GM12864 (cell line): ENCODE measurements at places on chromosomes 11 and 22.

- DNase-seq = peak; percentile 96
Observed at GRCh38 chr11:12717851-12718291, 43.6 kb downstream of the TEAD1 start.

DNA sequence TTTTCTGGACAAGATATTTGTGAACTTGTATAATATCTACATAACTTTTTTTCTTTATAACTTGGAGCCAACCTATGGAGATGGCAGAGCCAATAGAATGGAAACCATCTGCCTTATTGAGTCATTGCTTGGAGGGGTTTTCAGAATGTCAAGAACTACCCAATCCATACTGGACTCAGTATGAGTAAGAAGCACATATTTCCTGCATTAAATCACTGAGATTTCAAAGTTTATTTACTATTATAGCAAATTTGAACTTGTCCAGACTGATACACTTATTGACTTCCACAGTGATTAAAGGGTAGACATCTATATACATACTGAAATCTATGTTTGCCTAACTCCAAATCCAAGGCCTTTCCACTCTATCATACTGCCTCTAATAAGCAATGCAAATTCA, 704.0 kb downstream of the KCNA4 start:
- no peak for DNase-seq

GRCh38 chr11:37519781-37520180, 921.7 kb upstream of the RAG2 start:
- no peak for DNase-seq

GRCh38 chr11:110032957-110033570, 60.1 kb upstream of the ZC3H12C start:
- DNase-seq = no peak

- no peak for DNase-seq
Observed at GRCh38 chr22:29892315-29893156, 9.6 kb downstream of the MTMR3 start.

GRCh38 chr11:128872594-128872993, 5.5 kb upstream of the KCNJ1 start:
- DNase-seq = no peak

GRCh38 chr11:8257003-8257664, 6.5 kb downstream of the LMO1 start:
- DNase-seq = no peak

- peak; percentile 57 for DNase-seq
Observed at GRCh38 chr11:122808478-122808869, 29.8 kb upstream of the CRTAM start.

DNA sequence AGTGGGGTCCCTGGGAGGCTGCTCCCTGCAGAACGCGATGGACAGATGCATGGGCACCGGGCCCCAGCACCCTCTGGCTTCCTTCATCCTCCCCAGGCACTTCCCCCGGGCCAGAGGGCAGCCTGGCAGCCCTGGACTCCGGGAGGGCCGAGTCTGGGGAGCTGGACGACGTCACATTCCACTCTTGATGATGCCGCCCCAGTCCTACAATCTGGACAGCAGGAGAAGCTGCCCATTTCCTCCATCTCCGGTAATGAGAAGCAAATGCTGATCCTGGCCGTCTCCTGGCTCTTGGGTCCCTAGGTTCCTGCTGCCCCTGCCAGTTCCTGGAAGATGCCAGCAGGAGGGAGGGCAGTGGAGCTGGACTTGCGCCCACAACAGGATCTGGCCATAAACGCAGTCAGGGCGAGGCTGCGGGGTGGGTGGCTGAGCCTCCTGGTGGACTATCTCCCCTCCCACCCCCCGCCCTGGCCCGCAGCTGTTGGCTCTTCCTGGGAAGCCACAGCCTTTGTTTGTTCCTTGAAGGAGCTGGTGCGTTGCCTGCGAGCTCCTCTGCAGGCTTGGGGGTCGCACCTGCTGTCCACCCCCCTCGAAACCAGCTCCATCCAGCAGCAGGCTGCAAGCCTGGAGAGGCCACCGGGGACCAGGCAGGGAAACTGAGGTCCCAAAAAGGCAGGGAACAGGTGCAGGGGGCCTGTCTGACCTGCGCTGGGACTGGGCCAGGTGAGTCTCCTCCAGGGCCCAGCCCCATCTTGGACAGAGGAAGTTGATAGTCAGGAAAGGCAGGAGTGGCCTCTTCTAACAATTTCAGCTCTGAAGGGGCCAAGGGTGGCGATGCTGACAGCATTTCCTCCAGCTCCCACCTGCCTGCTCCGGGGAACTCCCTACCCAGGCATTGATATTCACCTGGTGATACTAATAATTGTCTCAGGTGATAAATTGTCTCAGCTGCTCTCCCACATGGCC, 17.9 kb upstream of the MUC6 start:
- no peak for DNase-seq

DNA sequence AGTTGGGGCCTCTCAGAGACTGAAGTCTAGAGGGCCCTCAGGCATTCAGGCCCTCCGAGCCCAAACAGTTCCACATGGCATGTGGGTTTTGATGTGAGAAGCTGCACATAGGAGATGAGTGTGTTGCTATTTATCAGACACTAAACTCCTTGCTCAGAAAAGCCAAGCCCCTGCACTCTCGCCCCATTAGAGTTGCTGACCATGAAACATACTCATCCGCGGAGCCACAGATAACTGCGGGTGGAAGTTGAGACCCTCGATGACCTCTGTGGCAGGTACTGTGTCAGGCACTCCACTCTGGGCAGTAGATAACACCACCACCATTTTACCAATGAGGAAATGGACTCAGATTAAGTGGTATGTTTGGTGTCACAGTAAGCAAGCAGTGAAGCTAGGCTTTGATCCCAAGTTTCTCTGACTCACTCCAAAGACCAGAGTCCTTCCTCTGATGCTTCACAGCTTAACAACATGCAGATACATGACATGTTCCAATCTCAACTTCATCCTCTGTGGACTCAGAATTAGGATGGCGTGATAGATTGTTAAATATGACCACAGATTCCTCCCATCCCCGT, 202.1 kb downstream of the ADAMTS15 start:
- no peak for DNase-seq

DNA sequence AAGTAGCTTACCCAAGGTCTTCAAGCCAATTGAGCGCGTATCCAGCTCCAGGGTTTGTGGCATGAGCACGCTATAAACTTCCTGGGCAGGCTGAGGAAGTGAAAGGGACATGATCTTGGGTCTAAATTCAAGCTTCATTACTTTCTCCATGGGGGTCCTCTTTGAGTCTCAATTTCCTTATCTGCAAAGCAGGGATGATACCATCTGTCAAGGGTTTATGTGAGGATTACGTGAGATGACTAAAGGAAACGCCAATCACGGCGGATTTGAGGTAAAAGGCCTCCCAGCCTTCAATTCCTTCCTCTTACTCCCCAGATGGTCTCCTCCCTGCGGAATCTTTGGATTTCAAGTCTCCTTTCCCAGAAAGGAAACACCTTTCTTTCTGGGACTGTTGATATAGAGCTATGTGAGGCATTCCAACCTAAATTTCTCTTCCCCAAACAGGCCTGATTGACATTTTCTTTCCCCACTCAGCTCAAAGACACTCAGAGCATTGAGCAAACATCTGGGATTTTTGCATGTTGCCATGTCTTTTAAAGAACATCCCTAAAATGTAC, 474.4 kb downstream of the INSC start:
- no peak for DNase-seq

DNA sequence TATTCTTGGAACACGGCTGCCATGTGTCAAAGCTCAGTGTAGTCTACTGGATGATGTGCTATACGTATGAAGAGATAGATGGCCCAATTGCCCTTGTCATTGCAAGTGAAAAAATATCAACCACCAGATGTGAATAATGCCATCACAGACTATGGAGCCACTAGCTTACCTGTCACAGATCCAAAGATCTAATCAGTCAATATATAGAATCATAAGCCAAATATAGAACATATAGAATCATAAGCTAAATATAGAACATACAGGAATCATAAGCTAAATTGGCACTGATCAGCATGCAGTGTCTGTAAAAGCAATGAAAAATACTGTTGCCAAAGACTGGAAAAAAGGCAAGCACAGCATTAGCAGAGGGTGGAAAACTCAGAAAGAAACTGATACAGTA, 1656.9 kb upstream of the RAG2 start:
- no peak for DNase-seq

GRCh38 chr11:5564259-5565019, 16.1 kb upstream of the OR52H1 start:
- no peak for DNase-seq

DNA sequence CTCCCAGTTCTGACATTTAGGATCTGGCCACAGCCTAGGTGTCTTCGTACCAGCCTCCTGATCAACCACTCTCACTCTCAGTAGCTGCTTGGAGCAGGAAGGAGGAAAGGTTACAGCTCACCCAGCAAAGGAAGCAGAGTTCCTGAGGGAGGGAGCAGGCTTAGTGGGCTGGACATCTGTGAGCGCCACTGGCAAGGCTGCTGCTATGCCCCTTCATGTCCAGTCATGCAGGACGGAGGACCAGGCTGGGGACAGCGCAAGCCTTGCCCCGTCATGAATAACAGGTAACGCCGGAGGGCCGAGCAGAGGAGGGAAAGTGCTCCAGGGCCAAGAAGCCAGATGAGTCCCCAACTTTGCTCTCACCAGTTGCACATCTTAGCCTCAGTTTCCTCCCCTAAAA, 25.8 kb downstream of the TPST2 start:
- DNase-seq = no peak

DNA sequence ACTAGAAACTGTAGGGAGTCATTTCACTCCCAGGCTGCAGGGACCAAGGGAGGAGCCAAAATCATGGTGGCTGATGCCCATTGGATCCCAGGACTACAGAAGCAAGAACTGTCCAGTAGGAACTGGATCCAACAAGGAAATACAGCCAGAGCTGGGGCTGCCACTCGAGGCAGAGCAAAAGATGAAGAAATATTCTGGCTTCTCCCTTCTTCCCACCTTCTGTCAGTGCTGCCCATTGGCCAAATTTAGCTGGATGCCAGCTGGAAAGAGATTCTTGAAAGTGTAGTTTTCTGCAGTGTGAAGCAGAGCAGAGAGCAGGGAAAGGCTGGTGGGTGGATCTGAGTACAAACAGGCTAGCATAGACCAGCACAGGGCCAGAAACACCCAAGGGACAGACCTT, 45.6 kb downstream of the COMMD9 start:
- DNase-seq = no peak

GRCh38 chr11:15772547-15772946, 583.8 kb downstream of the SOX6 start:
- no peak for DNase-seq

GRCh38 chr11:130448416-130449309, at the start of gene ADAMTS15:
Gene ADAMTS15 (plus strand): TSS chr11:130448645. CDS start chr11:130448974, 329 bp downstream.
- DNase-seq = no peak

GRCh38 chr22:41905411-41906202, 9.3 kb downstream of the SHISA8 start:
- DNase-seq = no peak

DNA sequence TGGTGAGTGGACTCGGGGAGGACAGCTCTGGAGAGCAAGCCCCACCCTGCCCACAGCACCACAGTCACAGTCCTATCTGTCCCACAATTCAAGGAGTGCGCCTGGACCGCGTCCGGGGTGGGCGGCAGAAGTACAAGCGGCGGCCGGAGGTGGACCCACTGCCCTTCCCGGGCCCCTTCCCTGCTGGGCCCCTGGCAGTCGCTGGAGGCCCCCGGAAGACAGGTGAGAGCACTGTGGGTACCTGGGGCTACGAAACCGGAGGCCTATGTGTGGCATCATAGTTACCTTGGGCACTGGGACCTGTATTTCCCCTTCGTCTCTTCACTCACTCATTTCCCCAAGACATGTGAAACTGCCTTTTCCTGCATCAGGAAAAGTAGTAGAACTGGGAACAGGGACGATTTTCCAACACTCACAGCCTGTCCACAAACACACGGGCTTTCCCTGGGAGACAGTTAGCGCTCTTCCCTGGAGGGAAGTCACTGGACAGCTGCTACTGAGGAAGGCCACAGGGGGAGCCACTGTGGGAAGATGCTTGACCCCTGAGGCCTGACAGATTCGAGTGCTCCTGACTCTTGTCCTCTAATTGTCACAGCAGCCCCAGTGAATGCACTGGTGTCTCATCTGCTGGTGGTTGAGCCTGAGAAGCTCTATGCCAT, 3.1 kb downstream of the TRMT112 start:
- no peak for DNase-seq
